ENCODE measurements at places on chromosomes 16 and 17. TPM values are rescaled to one million over a fixed set of nuclear protein-coding genes. Genes with fewer than 3 reads are reported as not detected.

TMC8 gene
- polyA plus RNA-seq = 0.32 TPM

DNA sequence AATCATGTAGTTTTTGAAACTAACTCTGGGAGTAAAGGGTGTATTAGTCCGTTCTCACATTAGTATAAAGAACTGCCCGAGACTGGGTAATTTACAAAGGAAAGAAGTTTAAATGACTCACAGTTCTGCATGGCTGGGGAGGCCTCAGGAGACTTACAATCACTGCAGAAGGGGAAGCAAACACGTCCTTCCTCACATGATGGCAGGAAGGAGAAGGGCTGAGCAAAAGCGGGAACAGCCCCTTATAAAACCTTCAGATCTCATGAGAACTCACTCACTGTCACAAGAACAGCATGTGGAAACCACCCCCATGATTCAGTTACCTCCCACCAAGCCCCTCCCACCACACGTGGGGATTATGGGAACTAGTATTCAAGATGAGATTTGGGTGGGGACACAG lies 256.5 kb upstream of the TNRC6C start:
- DNase-seq = no peak

DNA sequence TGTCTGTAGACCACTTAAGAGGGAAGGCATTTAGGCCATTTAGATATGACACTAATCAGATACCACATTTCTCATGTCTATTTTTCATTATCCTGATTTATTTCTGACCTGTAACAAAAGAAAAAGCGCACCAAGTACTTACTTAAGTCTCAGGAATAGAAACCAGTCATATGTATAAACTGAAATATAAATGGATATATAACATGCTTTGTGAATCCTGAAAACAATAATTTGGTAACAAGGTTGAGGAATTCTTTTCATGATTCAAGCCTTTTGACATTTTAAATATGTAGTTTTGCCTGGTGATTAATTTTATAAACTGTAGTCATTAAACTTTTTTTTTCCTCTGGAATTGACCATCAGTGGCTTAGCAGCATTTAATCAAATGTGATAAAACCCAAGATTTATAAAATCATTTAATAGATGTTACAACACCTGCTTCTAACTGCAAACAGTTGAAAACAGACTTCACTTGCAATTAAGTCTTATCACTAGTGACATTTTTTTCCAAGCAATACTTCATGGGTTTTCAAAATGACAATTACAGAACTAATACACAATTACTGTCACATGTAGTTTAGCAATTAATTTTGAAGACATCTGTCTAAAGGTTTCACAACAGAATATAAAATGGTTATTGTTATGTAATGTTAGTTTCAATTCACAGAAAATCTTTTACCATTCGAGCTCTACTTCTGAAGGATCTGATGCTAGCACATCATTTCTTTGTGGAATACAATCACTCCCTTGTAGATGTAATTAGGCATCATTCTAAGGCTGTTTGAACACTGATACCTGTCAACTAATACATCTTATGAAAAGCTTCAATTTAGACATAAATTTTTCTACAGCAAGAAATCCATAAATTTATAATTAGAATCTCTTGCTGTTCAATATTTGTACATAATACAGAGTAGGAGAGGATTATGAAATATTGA lies 110.3 kb downstream of the TOX3 start:
- DNase-seq = no peak

KRT16 gene
- polyA plus RNA-seq = not detected

GRCh38 chr17:17621254-17621653 lies 29.7 kb upstream of the PEMT start:
- no peak for DNase-seq

GRCh38 chr17:78889531-78889930 lies 13.5 kb downstream of the CEP295NL start:
- DNase-seq = no peak

GRCh38 chr17:1469231-1469852 lies 13.3 kb upstream of the CRK start:
- DNase-seq = peak; percentile 97

DNA sequence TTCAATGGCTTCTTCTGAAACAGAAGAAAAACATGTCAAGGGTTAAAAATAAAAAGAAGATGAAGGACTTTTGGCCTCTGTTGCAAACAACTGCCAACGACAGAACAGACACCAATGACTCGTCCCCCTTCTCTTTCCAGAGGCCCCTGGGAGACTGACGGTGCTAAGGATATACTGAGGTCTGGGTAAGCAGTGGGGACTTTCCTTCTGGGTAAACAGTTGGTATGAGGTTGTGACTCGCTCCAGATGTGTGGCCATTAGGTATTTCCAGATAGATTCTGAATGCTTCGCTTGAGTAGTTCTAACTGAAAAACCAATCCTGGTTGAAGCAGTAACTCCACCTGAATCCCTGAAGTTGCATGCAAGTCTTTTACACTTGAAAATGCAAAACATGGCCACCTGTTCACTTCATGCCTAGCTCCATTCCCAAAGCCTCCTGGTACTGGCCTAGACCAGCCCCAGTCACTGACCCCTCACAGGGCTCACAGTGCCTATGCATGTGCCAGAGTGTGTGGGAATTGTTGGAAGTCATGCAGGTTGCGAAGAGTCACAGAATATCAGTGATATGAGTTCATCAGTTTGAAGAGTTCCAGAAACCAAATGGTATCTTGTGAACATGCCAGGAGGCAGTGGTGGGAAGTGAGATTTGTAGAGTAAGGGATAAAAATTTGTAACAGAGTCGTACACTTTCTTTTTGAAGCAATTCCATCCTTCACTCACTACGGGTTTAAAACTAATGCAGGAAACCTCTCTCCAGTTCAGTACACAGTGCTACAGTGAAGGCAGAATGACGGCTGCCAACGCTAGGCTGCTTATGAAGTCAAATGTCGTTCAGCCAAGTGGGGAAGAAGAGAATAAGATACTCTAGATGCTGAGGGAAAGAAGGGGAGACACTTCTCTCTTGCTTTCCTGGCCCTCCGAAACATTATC lies 217.8 kb downstream of the ZFHX3 start:
- no peak for DNase-seq

GRCh38 chr17:35477248-35477647 lies 28.7 kb upstream of the SLFN13 start:
- DNase-seq = no peak

GRCh38 chr16:81488687-81489411 lies 44.2 kb downstream of the CMIP start:
- DNase-seq = no peak

GRCh38 chr16:88651276-88651988 lies 579 bp upstream of the CYBA start:
- DNase-seq = peak; percentile 48

DNA sequence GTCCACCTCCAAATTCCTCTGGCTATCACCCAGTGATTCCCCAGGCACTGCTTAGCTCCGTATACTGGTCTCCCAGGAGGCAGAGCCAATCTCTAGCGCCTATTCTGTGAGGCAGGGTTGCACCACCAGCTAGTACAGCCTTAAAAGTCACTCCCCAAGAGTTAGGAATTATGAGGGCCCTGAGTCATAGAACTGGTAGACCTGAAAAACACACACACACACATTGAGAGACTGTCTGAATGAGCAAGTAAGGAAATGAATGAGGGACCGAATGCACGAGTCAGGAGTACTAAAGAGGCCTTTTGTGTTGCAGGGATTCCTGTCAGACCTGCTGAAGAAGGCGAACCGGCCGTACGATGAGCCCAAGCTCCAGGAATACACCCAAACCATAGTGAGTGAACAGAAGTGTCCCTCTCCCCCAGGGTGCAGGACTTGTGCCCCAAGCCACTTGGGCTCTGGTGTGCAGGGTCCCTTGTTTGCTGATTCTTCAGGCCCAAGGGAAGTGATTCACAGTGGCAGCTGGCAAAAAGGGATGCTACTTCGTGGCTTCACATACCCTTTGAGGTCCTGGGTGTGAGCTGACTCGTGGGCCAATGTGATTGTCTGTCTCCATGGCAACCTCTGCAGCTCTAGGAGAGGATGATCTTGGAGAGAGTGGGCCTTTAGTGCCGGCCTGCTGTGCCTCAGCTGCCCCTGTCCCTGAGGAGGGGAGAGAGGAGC lies 24.7 kb downstream of the CALB2 start:
- no peak for DNase-seq

- no peak for DNase-seq
These were observed 16.0 kb downstream of the KCNJ2 start for GRCh38 chr17:70185285-70185684.
